Testis (tissue), 5 donors: ENCODE measurements at places on chromosomes 7 and 10. TPM values are rescaled to one million over a fixed set of nuclear protein-coding genes. Genes with fewer than 3 reads are reported as not detected.

DNA sequence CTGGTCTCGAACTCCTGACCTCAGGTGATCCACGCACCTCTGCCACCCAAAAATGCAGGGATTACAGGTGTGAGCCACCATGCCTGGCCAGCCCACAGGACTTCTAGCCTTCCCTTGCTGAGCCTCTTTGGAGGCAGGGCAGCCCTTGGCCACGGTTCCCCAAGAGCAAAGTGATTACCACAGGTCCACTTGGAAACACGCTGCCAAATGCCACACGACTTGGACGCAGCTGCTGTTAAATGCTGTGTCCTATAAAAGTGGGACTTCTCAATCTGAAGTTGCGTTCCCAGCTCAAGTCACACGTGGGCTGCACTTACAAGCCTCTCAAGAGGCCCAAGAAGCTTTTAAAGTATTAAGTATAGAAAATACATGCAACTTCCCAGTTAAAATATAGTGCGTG is 30.1 kb downstream of the CTBP2 start:
- H3K36me3 ChIP-seq = no peaks in the 10 kb centered on the region
- DNase-seq = no peak
- H3K27me3 ChIP-seq = no peaks in the 10 kb centered on the region
- peaks cover 13% of the 10 kb centered on the region for H3K4me1 ChIP-seq
- no peak overlapping the region for H3K4me3 ChIP-seq
- H3K27ac ChIP-seq = no peak overlapping the region

- peaks cover 18% of the 10 kb centered on the region for H3K4me1 ChIP-seq
- peak; percentile 27 for DNase-seq
- peak overlapping the region; percentile 46 for H3K27ac ChIP-seq
- H3K36me3 ChIP-seq = no peaks in the 10 kb centered on the region
Observed at GRCh38 chr7:134691546-134692343, 45.1 kb downstream of the BPGM start.

CUZD1 gene
- total RNA-seq = 2.0 TPM

DNA sequence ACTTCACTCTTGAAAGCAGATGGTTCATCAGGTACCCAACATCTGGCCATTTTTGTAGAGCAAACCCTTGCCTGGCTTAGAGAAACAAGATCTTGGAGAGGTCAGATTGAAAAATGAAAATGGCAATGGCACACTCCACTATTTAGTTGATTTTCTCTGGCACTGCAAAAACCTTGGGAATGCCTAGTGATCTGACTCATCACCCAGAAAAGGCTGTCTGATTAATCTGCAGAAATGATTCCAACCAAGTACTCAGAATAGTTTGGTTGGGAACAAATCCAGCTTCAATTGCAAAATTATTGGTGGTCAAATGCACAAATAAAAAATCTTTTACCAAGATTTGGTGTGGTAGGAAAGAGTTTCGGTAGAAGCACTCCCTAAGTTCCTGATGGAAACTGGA is 351.2 kb downstream of the PHTF2 start:
- H3K4me1 ChIP-seq = no peaks in the 10 kb centered on the region
- no peaks in the 10 kb centered on the region for H3K27me3 ChIP-seq
- no peak for DNase-seq
- no peak overlapping the region for H3K27ac ChIP-seq
- H3K4me3 ChIP-seq = no peak overlapping the region

- no peak overlapping the region for H3K27ac ChIP-seq
- DNase-seq = no peak
- H3K36me3 ChIP-seq = no peaks in the 10 kb centered on the region
- H3K4me1 ChIP-seq = no peaks in the 10 kb centered on the region
- no peaks in the 10 kb centered on the region for H3K27me3 ChIP-seq
Observed at GRCh38 chr7:32381024-32381601, 109.1 kb downstream of the LSM5 start.

OR13A1 gene
- total RNA-seq = 0.50 TPM

DNA sequence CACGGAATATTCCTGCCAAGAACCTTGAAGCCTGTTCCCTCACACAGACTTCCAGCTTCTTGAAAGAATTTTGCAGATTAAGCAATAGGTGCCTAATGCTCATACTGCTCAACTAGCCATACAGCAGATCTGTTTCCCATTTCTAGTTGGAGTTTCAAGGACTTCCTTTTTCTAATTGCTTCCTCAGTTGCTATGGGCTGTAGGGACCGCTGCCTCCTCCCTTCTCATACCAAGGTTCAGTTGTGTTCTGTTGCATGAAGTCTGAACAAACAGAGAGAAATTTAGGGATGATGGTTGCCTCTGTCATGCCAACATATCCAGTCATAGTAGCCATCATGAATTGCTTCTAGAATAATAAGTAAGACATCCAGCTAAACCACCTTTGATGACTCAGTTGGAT is 6.8 kb downstream of the ITGA8 start:
- no peaks in the 10 kb centered on the region for H3K4me1 ChIP-seq
- H3K36me3 ChIP-seq = no peaks in the 10 kb centered on the region
- DNase-seq = no peak
- no peaks in the 10 kb centered on the region for H3K27me3 ChIP-seq
